ENCODE measurements at places on chromosomes 1 and 21. TPM values are rescaled to one million over a fixed set of nuclear protein-coding genes. Genes with fewer than 3 reads are reported as not detected.

The GBP6 gene
- total RNA-seq = not detected

The CYP4X1 gene
- not detected for total RNA-seq

The SEMA4A gene
- total RNA-seq = 0.33 TPM

The SMG5 gene
- 42.9 TPM for total RNA-seq

The SMCP gene
- total RNA-seq = not detected

The FCRL1 gene
- not detected for total RNA-seq

The MORC3 gene
- total RNA-seq = 7.8 TPM

The LPAR3 gene
- 0.75 TPM for total RNA-seq

The PTPRF gene
- 98.4 TPM for total RNA-seq

The ZMYND12 gene
- total RNA-seq = 0.37 TPM

The PARP1 gene
- total RNA-seq = 119 TPM

The GNPAT gene
- total RNA-seq = 38.0 TPM

All from A549 treated with GW870086 at 1 μM for 4 hours (cell line).